ENCODE measurements at places on chromosomes 12 and 14.

DNA sequence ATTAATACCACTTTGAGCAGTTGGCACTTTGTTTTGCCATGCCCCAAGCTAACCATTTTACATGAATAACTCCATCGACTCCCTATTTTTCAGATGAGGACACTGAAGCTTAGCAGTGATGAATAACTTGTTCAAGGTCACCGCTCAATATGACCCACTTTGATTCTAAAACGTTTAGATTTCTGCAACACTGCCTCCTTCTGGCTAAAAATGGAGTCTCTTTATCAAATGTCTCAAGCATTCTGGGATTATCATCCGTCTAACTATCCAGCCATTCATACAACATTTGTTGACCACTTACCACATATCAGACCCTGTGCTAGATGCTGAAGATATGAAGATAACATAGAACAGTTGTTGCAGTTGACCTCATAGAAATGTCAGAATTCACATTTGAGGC lies 298.0 kb downstream of the PPFIA2 start:
- DNase-seq = no peak

- no peak for DNase-seq
These were observed 11.9 kb downstream of the TMTC3 start for GRCh38 chr12:88153959-88154358.

GRCh38 chr12:71439613-71440344 lies at the start of gene LGR5:
Gene LGR5 (plus strand): TSS chr12:71439798. CDS start chr12:71440081, 283 bp downstream.
- DNase-seq = peak; percentile 90

DNA sequence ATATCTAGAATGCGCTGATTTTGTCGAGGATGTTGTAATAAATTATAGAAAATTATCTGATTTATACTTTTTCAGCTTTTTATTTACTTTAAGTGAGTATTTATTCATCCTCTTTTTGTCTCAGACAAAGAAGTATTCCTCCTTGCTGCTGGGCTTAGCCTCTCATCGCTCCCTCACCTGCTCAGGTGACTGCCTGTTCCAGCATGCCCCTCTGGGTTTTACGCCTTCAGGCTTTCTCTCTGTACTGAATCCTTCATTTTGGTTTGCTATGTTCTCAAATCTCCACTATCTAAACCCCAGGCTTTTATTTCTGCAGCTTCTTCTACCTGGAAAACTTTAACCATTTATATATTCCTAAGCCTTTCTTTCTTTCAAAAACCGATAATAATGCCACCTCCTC lies 1650.9 kb upstream of the SEL1L start:
- no peak for DNase-seq

- no peak for DNase-seq
These were observed 426.2 kb downstream of the BCAT1 start for GRCh38 chr12:24522736-24523135.

DNA sequence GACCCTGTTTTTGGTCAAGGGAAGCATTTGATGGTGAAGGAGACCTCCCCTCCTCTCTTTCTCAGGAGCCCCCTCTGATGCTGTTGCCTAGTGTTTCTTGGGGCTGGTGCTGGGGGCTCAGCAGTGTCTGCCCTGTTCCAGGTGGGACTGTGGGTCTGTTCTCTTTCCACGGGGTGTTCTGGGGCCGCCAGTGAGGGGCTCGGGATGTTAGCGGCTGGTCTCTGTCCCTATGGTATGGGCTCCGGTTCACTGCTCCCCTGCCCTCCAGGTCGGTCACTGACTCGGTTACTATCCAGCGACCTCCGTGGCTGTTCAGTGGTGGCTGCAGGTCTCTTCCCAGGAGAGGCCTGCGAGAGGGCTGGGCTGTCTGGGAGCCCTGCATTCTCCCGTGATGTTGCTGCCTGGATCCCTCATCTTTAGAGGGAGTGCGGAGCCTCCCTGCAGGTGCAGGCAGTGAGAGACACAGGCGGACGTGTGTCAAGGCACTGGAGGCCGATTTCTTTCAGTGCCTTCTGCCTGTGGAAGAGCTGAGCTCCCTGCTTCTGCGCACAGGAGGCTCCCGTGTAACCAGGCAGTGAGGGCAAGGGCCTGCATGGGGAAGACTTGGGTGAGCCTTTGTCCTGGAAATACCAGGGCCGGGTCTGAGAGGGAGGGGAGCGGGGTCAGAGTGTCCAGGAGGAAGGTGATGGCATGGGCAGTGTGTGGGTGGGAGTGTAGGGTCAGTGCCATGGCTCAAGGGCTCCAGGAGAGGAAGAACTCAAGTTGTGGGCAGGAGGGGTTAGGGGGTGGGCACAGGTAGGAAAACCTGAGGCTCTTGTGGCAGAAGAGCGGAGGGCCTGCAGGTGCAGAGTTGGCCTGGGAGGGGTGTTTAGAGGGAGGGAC lies 362.6 kb downstream of the TMEM121 start:
- peak; percentile 36 for DNase-seq

- no peak for DNase-seq
These were observed 472.3 kb downstream of the GLT1D1 start for GRCh38 chr12:129325566-129325965.

GRCh38 chr12:107748472-107748871 lies 12.5 kb downstream of the PRDM4 start:
- DNase-seq = no peak

DNA sequence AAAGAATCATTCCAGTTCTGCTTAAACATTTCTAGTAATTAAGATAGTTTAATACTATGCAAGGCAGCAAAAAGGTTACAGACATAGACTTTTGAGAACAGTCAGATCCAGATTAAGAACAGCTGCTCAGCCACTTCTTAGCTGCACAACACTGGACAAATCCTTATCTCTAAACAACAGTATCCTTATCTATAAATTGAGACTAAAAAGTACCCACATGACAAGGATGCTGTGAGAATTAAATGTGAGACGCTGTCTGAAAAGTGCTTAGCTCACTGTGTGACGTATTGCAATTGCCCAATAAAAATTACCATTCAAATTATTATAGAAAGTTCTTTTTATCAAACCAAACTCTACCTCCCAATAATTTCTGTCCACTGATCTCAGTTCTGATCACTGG lies 35.5 kb downstream of the BORCS5 start:
- DNase-seq = no peak

DNA sequence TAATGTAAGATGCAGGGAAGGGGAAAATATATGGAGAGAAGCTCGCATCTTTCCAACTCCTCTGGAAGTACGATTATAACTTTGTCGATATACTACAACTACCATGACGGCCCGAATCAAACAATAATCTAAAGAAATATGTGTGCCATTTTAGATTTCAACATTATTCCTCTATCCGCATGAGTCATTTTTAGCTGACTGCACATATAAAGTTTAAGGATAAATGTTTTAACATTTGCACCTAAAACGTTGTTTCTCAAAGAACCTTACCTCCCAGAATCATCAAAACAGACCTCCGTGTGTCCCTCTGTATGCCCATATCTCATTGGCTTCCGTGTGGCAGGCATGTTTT lies 482 bp downstream of the WDHD1 start:
- DNase-seq = no peak

GRCh38 chr12:2092354-2092753 lies 39.6 kb downstream of the CACNA1C start:
- no peak for DNase-seq

DNA sequence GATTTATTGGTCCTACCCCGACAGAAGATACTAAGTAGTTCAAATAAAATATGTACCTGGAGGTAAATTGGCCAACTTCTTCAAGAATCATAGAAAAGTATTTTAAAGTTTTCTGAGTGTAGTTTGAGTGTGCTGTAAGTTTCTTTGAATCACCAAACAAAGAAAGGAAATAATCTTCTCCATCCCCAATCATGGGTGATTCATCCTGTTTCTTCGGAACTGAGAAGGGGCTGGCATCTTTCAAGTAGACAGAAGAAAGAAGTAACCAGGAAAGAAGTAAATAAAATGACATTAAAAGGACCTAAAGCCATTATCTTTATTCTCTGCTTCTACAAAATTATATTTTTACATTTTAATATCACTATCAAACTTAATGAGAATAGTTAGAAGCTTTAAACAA lies 6.8 kb downstream of the LMNTD1 start:
- no peak for DNase-seq

GRCh38 chr12:19744705-19745218 lies 305.5 kb downstream of the AEBP2 start:
- DNase-seq = no peak

DNA sequence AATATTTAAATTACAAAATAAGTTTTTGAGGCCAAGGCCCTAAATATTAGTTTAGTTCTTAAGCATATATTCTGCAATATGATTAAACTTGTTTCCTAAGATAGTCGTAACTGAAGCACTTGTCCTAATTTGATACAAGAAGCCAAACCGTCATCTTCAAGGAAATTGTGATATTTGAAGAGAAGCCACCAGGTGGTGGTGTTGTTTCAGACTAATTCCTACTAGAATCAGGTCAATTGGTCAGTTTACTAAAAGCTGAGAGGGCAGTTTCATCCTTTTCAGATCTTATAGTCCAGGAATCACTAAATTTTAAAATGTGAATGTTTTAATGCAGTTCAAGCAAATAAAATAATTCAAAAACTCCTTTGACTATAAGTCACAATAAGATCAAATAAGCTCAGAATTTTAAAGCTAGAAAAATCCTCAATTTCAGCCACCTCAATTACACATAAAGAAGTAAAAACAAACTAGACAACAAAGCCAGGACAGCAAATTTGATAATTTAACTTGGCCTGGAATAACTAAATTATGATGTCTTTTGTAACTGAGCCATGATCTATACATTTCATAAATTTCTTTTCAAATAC lies 7.1 kb upstream of the ARL1 start:
- DNase-seq = no peak

GRCh38 chr14:64137657-64138290 lies 156.4 kb downstream of the ESR2 start:
- no peak for DNase-seq

DNA sequence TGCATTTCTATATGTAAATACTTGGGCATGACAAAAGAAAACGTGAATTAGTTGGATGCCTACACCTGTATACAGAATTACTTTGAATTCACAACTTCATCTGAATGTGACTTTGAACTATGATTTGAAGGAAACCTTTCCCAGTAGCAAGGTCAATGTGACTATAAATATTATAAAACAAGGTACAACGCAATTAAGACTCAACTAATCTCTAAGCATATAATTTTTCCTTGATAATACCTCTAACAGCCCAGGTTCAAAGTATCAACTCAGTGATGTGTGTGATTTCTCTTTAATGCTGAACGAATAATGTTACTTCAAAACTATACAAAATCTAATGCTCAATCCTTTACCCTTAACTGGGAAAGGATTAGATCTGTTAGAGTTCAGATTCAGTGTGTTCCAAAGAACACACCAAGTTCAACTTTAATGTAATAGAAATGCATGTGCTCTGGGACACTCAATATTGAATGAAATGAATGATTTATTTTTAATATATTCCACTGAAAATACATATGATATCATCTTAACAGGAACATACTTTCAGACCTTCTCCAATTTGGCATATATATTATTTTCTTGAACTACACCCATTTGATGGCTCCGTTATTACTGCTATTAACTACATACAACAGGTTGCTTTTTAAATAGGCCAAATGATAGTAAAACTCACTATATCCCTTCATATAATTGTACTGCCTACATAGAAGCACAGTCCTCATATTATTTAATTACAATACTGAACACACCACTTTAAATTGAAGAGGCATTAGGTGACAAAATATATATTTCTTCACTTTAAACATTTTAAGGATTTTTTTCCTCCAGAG lies 40.1 kb upstream of the MTERF2 start:
- DNase-seq = no peak

DNA sequence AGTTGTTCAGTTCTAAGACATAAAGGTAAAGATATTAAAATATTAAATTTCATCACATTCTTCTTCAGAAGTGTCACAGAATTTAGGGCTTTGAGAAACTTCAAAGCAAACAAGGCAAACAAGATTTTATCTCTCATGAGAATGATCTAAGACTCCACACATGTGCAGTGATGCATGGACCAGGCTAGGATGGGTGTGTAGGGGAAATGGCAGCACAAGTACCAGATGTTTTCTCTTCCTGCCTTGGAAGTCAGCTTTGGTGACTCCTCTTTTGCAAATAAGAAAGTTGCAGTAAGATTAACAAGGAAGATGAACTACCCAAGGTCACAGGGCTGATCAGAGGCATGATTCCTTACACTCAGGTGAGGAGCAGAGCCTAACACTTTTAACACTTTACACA lies 163.8 kb upstream of the LMNTD1 start:
- no peak for DNase-seq

DNA sequence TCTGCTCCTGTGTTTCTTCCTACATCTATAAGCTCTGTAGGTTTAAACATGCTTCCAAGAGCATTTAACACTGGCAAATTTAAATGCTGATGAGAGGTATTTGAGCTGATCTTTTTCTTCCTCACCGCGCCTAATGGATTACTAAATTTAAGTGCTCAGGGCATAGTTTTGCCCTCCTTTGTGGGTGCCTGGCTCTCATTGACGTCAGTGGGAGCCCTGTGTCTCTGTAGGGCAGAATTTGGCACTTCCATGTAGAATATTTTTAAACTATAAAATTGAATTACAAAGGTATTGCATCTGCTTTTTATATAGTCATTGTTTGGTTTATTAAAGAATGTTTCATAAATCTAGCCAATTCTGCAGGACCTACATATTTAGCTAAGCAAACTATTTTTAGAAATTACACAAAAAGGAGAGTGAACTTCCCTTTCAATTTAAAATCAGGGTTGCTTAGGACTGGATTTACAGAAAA lies 444.8 kb downstream of the AEBP2 start:
- DNase-seq = no peak

DNA sequence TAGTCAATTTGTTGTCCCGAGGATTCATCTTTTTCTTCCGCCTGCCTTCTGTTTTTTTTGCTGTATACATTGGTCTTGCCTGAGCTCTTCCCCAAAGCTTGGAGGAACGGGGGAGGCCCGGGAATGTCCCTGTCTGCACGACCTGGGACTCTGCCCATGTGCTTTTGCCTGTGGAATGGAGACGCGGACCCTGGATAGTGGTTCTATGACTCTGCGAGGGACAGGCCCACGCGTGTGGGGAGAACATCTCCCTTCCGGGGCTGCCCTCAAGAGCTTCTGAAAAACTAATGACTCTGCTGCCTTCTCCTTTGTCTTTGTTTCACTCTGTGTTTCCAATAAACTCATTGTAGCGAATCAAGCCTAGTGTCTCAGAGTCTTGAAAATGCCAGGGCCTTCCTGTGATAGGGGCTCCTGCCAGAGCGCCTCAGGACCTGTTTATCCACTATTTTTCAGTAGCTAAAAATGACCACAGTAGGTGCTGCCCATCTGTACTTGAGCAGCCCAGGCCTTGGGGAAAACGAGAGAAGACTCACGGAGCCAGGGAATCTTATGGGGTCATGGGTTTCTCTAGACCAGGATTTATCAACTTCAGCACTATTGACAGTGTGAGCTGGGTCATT lies 12.3 kb downstream of the KRT83 start:
- no peak for DNase-seq

DNA sequence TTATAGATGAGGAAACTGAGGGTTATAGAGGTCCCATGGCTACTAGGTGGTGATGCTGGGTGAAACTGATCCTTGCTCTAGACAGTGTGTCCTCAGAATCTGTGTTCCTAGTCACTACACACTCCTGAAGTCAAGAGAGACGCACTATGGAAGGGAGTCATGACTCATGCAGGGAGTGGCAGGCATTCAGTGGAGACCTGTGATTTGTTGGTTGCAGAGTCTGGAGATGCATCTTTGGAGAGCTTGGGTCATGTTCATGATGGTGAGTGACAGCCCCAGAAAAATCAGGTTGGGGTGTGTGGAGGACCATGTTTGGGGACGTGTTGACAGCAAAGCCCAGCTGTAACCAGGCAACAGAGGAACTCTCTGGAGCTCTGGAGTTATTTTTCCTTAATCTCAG lies 38.0 kb upstream of the FBXO21 start:
- peak; percentile 72 for DNase-seq

Data from islet precursor cell (in vitro differentiated cells).